ENCODE measurements at places on chromosomes 6 and 20. TPM values are rescaled to one million over a fixed set of nuclear protein-coding genes. Genes with fewer than 3 reads are reported as not detected.

NUS1 gene
- total RNA-seq: 37.0 TPM

VEGFA gene
- total RNA-seq: 281 TPM

CD24 gene
- 545 TPM for total RNA-seq

BNIP5 gene
- not detected for total RNA-seq

FNDC11 gene
- total RNA-seq: 2.4 TPM

AGER gene
- total RNA-seq: 35.2 TPM

TOX2 gene
- 2.5 TPM for total RNA-seq

CMTR1 gene
- 91.6 TPM for total RNA-seq

REM1 gene
- total RNA-seq: not detected

HMGCLL1 gene
- 0.44 TPM for total RNA-seq

ARFGEF3 gene
- total RNA-seq: 14.3 TPM
